ENCODE measurements at places on chromosomes 3 and 15.

DNA sequence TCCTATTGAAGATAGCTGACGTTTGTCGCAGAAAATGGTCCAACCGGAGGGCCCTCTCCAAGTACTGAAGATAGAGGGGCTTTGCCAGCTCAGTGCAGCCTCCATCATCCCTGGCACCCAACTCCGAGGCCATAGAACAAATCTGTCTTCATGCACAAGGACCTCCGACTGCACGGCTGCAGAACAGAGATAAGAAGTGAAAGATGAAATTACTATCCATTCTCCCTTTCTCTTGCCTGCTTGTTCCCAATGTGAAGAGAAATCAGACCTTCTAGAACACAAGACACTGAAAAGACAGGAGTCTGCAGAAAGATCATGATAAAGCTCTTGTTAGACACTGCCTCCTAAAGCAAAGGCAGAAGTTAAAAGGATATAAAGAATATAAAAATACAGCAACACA lies 19.9 kb downstream of the INO80 start:
- DNase-seq, result no peak

GRCh38 chr15:99412082-99412481 lies 153.7 kb upstream of the MEF2A start:
- no peak for DNase-seq

DNA sequence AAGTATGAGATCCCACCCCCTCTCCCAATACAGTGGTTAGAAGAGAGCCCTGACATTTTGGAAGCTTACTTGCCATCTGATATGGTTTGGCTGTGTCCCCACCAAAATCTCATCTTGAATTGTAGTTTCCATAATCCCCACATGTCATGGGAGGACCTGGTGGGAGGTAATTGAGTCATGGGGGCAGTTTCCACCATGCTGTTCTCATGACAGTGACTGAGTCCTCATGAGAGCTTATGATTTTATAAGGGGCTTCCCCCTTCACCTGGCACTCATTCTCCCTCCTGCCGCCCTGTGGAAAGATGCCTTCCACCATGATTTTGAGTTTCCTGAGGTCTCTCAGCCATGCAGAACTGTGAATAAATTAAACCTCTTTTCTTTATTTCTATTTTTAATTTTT lies 28.8 kb upstream of the HES1 start:
- no peak for DNase-seq

- no peak for DNase-seq
Observed at GRCh38 chr15:95864467-95864886, 466.0 kb upstream of the NR2F2 start.

GRCh38 chr3:137035631-137036030 lies 77.8 kb downstream of the IL20RB start:
- peak; percentile 36 for DNase-seq

GRCh38 chr3:164387236-164387635 lies 691.1 kb downstream of the SI start:
- DNase-seq, result no peak

- DNase-seq, result no peak
Observed at GRCh38 chr15:66476535-66476934, 21.0 kb downstream of the SNAPC5 start.

GRCh38 chr3:133663569-133664313 lies 2.0 kb upstream of the TOPBP1 start:
- peak; percentile 73 for DNase-seq

DNA sequence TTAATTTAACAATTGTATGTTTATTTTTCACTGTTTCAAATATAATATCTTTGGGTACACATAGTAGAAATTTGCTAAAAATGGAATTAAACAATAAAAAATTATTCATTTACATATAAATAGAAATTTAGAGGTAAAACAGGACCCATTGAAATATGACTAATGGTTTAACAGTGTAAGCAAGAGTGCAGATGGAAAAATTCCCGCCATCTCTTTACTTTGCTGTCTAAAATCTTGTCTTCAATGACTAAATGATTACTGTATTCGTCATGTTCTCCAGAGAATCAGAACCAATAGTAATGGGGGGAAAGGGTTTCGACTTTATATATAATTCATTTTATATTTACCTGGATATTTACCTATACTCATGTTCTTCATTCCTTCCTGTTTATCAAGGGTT lies 163.1 kb downstream of the IL1RAP start:
- DNase-seq, result no peak

DNA sequence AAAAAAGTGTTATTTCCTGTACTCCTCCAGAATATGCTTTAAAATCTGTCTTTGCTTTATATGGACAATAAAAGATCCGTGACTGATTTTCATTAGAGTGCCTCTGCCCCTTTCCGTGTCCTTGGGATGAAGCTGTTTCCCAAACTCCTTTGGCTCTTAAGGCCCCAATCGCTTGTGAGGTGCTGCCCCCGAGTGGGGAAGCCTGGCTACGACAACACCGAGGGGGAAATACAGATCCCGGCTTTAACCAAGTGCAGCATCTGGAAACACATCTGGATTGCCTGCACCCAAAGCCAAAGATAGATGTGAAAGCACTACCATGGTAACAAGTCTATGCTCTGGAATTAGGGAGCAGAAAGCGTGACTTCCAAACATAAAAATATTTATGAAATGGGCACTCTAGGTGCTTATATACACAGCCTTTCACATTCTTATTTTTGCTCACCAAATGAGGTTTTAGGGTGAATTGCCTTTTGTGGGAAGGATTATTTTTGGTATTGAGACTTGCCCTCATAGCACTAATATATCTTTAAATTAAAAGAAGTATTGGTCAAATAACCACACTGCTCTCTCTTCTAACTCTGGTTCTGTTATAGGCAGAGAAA lies 40.6 kb upstream of the ADCY5 start:
- peak; percentile 75 for DNase-seq

- no peak for DNase-seq
Observed at GRCh38 chr3:189167027-189167766, 4.6 kb upstream of the TPRG1 start.

- DNase-seq, result no peak
Observed at GRCh38 chr3:156300929-156301840, 180.8 kb downstream of the KCNAB1 start.

GRCh38 chr3:116030131-116030850 lies 407.0 kb downstream of the GAP43 start:
- no peak for DNase-seq

GRCh38 chr3:4271834-4272233 lies 31.3 kb upstream of the SETMAR start:
- peak; percentile 35 for DNase-seq

GRCh38 chr15:28912422-28912821 lies 26.6 kb downstream of the APBA2 start:
- DNase-seq, result no peak

- DNase-seq, result no peak
Observed at GRCh38 chr3:188133646-188134045, 20.3 kb upstream of the LPP start.

- no peak for DNase-seq
Observed at GRCh38 chr15:75817138-75817935, 25.9 kb upstream of the UBE2Q2 start.

GRCh38 chr3:133016838-133017309 lies 21.3 kb upstream of the TMEM108 start:
- no peak for DNase-seq

DNA sequence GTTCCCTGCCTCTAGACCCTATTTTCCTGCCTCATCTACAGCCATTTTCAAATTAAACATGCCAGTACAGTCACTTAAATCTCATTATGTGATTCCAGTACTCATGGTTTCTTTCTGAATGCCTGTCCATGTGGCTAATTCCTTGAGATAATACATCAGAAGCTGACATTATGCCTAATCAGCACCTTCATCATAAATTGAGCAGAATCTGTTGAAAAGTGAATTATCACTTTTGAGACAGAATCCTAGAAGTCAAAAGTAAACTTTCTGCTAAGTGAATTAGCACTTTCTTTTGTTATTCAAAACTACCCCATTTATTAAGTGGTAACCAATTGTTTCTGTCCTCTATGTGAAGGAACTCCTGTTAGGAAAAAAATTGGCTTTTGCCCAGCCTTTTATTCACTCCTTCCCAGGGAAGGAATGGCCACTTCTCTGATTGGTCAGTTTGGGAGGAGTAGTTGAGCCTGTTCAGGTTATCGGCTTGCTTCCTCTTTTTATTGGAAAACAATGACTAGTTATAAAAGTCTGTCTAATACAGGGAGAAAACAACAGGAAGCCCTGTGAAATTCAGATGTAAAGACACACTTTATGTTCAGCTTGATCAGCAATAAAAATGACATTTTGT lies 40.5 kb downstream of the OSTN start:
- DNase-seq, result no peak

DNA sequence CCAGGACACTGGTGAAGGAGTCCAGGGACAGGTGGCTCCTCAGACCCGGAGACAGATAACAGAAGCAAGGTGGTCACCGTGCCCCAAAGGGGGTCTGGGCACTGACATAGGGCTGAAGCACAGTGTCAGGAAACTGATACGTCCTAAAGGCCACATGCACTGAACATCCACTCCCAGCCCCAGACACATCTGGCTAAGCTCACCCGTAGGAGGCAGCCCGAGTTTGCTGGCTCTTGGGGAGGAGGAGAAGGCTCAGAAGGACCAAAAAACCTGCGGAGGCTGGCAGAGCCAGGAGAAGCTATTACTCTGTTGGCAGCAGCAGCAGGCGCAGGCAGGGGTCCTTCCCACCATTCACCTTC lies 1.2 kb downstream of the CACNA2D2 start:
- DNase-seq, result no peak

- DNase-seq, result no peak
Observed at GRCh38 chr3:8538913-8539312, 37.3 kb downstream of the LMCD1 start.

DNA sequence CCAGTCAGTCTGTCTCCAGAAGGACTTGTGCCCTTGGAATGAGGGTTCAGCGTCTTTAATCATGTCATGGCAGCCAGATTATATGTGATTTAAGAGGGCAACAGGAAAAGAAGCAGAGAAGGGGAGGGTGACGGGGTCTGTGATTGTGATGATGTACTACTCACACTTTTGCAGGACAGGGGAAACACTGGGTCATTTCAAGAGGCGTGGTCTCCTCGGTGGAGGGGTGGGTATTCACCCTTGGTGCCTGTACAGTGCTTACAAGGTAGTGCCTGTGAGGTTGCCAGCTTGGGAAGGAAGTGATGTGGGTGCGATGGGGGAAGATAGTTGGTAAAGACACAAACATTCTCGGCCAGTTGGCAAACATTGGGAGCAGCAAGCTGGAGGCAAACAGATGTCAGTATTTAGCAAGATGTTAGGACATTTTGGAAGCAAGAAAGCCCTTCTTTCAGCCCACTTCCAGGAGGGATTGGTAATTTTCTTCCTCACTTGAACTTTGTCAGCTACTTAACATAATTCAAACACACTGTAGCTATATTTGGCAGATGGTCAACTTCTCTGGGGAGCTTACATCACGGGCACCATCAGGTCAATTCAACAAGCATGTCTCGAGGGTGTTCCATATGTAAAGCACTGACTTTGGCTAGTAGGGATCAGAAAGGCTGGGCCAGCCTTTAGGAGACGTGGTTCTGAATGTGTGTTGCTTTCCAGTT lies 71.4 kb upstream of the ROPN1 start:
- no peak for DNase-seq

DNA sequence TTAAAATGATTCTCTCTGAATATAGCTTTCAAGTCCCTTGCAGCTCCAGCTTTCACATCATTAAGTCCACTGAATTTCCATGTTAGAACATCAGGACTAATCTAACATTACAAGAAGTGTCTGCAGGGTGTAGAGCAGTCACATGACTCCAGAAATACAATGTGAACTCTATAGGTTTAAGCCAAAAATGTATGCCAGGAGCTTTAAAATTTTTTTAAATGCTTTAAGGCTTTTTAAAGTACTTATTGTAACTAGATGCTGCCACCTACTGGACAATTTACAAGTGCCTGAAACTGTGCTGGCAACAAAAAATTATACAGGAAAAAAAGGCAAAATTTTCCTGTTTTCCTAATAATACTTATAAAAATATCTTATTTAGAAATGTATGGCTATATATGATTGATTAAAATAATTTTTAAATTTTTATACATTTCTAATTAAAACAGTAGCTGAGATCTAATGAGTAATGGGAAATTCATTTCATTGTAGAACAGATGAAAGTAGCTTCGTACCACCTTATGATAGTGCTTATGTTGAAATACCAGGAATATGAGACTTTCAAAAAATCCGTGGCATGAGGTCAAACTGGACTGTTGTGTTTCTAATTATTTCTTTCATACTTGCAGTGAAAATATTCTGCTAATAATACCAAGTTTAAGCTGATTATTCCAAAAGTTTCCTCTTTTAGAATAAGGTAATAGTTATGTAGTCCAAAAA lies 25.7 kb downstream of the FSIP1 start:
- DNase-seq, result no peak

- DNase-seq, result no peak
Observed at GRCh38 chr3:130709671-130710070, 37.0 kb downstream of the PIK3R4 start.

DNA sequence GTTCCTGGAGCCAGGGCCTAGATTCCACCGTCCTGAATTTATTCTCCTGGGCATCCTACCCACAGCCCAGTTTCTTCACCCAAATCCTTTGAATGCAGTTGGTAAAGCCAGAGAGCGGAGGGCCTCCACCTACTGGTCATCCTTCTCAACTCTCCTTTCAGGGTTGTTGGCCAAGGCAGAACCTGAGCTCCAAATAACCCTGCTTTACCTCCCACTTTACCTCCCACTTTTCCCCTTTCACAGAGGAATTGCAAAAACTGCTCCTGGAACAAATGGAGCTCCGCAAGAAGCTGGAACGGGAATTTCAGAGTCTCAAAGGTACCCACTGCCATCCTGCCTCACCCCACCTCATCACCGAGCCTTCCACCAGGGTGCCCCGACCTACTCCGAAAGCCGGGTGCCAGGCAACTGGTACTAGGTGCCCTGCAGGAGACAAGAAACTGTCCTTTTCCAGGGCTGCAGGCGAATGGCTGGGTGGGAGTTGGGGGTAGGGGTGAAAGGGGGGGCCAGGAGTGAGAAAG lies 6.8 kb downstream of the SKOR1 start:
- peak; percentile 49 for DNase-seq

DNA sequence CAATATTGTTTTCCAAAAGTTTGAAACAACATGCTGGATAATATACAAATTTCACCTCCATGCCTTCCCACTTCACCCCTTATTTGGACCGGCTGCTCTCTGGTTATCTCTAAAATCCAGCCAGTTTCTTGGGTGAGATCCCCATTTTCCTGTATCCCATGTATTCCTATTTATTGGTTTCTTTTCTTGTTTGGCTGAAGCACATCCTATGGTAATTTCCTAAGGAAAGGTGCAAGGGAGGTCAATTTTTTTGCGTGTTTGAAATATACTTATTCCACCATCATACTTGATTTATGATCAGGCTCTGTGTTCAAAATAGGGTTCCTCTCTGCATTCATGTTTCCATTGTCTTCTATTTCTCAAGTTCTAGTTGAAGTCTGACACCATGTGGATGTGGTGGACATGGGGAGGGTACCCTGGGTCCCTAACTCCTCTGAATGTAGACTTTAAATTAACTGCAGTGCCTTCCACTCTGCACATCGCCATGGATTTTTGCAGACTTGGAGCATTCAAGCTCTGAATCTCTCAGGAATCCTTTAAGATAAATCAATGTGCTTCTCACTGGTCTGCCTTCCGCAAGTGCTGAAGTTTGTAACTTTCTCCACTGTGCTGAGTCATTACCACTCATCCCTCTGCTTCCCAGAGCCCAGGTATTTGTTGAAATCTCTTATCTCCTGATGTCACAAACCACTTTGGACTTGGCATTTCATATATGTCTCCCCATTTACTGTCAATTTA lies 52.1 kb upstream of the TLE3 start:
- DNase-seq, result no peak

GRCh38 chr3:8464668-8465067 lies 37.0 kb upstream of the LMCD1 start:
- no peak for DNase-seq
